ENCODE measurements at places on chromosomes 6 and 20.

- no peak for DNase-seq
Observed at GRCh38 chr6:10409731-10410206, 5.1 kb downstream of the TFAP2A start.

- DNase-seq, result peak; percentile 74
Observed at GRCh38 chr6:143673669-143674068, 4.1 kb upstream of the PHACTR2 start.

- no peak for DNase-seq
Observed at GRCh38 chr20:10519361-10520046, 84.4 kb downstream of the SLX4IP start.

DNA sequence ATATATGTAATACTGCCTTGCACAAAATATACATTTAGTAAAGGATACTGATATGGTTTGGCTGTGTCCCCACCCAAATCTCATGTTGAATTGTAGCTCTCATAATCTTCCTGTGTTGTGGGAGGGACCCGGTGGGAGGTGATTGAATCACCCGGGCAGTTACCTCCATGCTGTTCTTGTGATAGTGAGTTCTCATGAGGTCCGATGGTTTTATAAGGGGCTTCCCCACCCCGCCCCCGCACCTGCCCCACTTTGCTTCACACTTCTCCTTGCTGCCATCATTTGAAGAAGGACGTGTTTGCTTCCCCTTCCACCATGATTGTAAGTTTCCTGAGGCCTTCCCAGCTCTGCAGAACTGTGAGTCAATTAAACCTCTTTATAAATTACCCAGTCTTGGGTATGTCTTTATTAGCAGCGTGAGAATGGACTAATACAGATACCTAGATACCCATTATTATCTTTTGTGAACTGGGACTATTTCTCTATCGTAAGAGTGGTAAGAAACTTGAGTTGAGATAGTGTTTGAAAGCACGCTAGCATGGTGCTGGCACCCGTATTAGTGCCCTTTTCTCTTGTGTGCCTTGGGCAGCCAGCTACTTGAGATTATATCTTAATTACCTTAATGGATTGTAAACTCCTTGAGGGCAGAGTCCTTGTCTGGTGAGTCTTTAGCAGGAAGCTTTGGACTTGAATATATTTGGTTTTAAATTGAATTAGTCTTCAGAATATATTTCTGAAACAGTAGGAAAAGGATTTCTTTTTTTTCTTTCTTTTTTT, 25.6 kb downstream of the TOP1 start:
- no peak for DNase-seq

DNA sequence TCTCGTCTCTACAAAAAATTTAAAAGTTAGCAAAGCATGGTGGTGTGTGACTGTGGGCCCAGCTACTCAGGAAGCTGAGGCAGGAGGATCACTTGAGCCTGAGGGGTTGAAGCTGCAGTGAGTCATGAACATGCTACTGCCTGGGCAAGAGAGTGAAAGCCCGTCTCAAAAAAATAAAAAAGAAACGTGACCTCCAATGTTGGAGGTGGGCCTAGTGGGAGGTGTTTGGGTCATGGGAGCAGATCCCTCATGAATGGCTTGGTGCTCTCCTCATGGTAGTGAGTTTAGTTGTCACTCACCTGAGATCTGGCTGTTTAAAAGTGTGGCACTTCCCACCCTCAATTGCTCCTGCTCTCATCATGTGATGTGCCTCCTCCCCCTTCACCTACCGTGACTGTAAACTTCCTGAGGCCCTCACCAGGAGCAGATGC, 24.3 kb downstream of the RBL1 start:
- no peak for DNase-seq

DNA sequence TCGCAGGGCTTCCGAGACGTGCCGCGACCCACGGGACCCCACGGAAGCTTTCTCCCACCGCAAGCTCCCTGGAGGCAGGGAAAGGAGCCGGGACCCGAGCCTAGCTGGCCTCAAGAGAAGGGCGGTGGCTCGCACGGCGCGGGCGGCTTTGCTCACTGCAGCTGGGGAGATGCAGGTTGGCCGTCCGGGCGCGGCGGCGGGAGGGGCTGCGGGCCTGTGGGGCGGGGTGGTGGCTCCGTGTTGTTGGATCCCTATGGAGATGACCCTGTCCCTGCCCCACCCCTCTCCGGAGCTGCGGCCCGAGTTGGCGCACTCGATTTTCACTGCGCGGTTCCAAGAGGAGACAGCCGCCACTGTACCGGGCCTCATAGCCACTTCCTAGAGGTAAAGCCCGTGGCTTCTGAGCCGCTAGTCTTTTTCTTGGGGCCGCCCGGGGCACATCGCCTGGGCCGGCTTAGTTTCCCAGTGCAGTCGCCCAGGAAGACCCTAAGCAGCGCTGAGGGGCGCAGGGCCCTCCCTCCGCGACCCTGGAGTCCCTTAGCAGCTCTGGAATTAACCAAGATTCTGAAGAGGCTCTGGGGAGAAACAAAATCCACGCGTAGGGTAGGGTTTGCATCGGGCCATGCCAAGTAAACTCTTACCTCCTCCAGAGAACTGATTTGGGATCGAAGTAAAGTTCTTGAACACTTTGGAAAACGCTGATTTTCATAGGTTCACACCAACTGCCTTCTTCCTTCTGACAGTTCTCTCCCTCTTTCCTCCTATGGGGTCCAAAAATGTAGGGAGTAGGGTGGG, at the start of gene ECT2L:
TSS of gene ECT2L (plus strand) at position 279 of the 795 bp plus-strand sequence. CDS start 17,188 bp downstream, outside the sequence.
- DNase-seq, result peak; percentile 64

DNA sequence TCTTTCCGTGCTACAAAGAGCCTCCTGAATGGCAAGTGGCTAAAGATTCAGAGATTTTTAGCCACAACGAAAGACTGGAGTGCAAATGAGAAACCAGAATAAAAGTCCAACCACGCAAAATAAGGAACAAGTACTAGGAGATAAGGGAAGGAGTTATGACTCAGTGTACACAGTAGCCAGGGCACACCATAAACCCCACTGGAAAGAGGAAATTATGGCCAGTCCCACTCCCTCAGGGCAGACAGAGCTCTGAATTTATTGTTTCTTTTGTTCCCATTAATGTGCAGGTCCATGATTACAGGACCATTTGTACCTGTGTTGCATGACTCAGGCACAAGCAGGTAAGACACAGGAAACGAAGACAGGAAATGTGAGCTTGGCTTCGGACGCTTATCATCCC, 150.3 kb upstream of the PREP start:
- DNase-seq, result no peak

DNA sequence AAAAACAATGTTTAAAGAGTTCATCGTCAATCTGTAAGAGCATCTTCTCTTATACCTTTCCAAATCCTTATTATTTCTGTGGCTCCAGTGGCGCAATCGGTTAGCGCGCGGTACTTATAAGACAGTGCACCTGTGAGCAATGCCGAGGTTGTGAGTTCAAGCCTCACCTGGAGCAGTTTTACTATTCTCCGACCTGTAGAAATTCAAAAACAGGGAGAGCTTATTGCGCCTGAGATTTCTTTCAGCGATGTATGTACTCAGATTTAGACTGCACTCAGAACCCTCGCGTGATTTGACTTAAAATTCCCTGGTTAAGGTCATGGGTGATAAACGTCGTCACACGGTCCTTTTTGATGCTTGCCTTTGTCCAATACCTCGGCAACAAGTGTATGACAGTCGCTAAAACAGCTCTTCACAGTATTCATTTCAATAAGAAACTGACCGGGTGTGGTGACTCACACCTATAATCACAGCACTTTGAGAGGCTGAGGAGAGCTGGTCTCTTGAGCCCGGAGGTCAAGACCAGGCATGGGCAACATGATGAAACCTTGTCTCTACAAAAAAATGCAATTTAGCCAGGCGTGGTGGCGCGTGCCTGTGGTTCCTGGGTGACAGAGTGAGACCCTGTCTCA, 11.9 kb downstream of the GPX5 start:
- DNase-seq, result no peak

DNA sequence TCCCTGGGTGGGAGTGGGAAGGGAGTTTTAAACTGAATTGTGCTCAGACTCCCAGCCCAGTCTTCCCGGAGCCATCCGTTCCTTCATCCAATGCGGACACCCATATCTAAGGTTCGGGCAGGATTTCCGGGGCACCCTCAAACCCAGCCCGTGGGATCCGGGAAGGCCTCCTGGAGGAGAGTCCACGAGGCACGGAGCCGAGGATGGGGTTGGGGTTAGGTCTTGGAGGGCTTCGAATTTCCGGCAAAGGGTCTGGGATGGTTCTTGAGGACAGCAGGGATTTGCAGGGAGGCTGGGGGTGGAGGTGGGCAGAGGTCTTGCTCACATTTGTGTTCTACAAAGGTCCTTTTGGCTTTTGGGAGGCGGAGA, 49.5 kb upstream of the SLC32A1 start:
- no peak for DNase-seq

- DNase-seq, result no peak
Observed at GRCh38 chr6:49918787-49919186, 45.2 kb downstream of the DEFB114 start.

GRCh38 chr20:23063581-23063980, 14.1 kb upstream of the THBD start:
- no peak for DNase-seq

- no peak for DNase-seq
Observed at GRCh38 chr6:163840880-163841279, 426.4 kb downstream of the QKI start.

DNA sequence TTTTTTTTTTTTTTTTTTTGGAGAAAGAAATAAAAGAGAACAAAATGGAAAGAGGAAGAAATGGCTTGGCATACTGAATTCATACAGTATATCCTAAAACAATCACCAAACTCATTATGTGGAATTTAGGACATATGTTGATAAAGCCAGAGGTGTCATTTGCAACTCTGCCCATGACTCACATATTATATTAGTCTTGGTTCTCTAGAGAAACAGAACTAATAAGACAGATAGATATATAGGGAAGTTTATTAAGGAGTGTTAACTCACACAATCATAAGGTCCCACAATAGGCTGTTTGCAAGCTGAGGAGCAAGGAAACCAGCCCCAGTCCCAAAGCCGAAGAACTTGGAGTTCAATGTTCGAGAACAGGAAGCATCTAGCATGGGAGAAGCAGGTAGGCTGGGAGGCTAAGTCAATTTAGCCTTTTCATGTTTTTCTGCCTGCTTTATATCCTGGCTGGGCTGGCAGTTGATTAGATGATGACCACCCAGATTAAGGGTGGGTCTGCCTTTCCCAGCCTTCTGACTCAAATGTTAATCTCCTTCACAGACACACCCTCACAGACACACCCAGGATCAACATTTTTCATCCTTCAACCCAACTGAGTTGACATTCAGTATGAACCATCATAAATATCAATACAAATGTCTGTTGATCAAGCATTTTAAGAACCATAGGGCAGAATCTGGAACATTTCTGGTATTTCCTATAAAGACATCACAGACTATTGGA, 102.3 kb downstream of the UBE3D start:
- no peak for DNase-seq

DNA sequence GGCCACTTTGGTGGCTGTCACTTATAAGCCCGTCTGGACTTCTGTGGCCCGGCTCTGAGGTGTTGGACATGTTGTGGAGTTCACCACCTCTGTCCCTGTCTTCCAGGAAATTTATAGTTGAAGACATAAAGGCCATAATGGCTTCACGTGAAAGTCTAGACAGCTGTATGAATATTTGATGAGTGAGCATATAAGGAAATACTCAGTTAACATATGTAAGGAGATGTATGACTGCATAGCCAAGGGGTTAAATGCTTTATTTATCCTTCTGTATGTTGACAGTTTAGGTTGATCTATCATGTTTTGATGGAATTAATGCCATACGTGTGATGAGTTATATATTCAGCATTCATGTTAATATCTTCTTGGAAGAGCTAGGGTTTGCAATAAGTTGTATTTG, 16.1 kb downstream of the HIVEP1 start:
- no peak for DNase-seq

DNA sequence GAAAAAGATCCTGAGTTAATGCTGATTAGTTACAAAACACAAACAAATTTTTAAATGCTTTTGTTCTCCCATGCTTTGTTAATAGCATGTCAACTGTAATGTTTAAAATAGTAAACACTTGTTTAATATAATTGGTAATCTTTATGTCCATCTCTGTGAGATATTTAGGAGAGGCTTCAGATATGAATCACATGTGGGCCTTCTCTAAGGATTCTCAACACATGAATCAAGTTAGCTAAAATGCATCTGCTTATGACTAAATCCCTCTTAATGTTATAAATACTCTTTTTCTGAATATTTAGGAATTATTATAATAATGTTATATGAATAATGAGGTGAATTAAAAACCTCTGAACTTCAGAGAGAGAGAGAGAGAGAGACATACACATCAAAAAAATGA, 345.9 kb upstream of the MANEA start:
- no peak for DNase-seq

GRCh38 chr6:152356016-152356415, 281.1 kb downstream of the SYNE1 start:
- no peak for DNase-seq

GRCh38 chr20:4962241-4962855, 39.0 kb downstream of the SLC23A2 start:
- DNase-seq, result no peak

DNA sequence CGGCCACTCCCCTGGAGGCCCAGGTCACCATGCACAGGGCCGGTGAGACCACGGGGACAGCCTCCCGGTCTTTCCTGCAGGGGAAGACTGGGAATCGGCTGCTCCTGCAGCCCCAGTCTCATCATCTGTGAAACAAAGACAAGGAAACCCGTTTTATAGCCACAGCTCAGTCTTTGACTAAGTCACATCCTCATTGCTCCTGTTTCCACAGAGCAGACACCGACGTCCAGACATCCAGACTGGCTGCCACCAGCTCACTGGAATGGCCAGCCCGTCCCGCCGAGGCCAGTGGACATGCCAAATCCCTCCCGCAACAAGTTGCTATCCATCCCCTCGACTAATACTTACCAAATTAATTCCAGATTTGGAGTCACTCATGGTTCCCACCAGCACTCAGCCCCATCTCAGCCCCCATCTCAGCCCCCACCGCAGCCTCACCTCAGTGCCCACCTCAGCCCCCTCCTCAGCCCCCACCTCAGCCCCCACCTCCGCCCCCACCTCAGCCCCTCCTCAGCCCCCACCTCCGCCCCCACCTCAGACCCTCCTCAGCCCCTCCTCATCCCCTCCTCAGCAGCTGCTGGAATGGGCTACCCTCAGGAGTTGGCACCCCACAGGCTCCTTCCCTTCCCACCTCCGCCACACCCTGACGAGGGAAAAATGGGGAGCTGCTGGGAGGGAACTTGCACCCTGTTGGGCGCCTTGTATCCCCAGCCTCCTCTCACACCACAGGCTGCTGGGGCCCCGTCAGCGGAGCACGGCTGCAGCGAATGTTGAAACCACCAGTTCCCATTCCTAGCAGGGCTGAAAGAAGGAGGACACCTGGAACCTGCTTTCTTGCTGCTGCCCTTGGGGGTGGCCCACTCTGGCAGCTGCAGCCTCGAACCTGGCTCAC, 48.7 kb downstream of the YTHDF1 start:
- no peak for DNase-seq

Measured in hindlimb muscle (tissue), 1 donor.